ENCODE measurements at places on chromosomes 1 and 21.

GRCh38 chr1:165189011-165189410 is 167.5 kb downstream of the LMX1A start:
- DNase-seq: no peak

DNA sequence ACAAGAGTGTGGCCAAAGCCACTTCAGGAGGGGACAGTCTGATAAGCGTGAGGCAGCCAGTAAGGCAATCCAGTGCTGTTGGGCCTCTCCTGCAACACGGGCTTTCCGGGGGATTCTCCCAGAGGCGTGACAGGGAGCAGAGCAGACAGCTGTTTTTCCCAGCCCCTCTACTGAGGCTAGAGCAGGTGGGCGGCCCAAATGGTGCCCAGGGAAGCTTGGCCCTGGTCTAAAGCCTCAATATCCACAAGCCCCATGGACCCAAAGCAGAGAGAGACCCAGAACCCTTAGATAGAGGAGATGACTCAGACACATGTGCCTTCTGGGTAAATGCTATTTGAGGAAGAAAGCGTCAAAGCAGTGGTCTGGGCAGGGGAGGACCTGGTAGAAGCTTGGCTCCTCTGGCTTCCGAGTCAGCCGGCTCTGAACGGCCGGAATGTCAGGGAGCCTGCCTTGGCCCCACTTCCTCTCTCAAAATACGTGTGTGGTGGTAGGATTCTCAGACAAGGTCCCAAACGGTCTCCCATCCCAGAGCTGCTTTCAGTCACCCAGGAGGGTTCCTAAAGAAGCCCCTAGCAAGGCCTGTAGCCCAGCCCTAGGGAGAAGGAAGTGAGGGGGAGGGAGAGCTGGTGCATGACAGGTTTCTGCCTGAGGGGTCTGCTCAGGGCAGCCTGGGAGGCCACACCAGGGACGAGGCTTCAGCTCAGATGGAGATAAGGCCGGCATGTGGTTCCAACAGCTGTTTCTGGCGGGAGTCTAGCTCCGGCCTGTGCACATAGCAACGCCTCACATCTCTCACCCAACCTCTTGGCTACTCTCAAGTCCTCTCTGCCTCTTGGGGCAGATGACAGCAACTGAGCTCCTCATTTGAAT is 28.8 kb downstream of the PIK3C2B start:
- no peak for DNase-seq

DNA sequence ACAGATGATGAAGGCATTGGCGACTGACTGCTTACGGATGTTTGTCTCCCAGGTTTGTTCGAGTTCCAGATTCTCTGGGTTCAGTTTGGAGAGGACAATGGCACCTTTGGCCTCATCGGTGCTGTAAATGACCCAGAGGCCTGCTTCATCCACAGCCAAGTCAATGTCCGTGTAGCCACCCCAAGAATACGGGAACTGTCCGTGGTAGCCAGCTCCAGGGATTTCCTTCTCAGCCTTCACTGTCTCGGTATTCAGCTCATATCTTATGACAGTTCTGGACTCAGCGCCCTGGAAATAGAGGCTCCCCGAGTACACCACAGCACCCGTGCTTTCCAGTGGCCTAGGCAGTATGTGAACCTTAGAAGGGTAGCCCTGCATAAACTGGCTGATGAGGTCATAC is 14.1 kb downstream of the MYOCOS start:
- DNase-seq: no peak

DNA sequence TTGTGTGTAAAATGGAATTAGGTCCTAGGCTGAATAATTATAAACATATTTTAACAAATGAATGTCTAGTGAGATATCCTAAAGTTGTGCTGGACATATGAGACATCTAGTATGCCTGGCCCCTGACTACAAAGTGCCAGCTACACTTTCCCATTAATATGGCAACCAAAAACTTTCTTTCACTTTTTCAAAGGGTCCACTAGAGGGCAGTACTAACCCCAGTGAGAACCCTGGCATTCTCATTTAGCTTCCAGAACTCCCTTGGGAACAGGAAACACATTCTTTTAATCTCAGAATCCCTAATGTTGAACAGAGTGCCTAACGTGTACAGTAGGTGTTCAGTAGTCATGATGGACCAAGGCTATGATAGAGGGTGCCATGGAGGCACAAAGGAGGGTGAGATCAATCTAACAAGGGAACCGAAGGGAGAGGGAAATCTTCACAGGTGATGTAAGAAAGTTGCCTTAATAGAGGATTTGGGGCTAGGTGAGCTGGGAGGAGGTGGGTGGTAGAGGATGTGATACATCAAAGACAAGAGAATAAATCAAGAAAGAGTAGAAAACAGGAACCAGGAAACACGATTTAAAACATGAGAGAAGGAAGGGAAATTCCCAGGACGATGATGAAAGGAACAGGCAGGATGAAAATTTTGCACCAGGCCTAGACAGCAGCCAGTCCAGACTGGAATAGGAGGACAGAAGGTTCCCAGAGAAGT is 41.6 kb downstream of the NSL1 start:
- DNase-seq: no peak

DNA sequence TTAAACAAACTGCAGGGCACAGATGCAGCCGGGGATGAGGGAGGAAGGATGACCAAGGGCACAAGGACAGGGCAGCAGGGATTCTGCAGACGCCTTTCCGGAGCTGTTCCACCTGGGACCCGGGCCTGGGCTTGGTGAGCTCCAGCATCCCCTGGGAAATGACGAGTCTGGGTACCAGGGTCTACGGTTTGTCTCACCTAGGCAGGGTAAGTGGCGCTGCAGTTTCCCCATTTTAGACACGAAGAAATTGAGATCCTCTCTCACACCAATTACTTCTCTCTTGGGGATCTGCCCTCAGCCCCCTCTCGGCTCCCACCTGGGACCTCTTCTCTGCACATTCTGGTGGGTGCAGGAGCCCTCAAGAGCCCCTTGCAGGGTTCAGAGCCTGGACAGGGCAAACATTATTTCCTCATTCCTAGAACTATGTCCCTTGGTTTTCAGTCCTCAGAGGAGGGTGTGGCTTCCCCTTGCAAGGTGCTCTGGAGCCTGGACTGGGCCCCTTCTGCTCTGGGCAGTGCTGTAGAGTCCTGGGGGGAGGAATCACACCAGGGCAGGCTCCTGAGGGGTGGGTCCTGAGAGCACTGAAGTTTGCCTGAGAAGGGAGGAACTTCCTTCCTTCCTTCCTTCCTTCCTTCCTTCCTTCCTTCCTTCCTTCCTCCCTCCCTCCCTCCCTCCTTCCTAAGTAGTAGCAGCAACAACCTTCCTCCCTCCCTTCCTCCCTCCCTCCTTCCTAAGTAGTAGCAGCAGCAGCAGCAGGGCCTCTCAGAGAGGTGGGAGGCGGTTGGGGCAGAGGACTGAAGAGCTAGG is 16.0 kb downstream of the RAP1GAP start:
- no peak for DNase-seq

DNA sequence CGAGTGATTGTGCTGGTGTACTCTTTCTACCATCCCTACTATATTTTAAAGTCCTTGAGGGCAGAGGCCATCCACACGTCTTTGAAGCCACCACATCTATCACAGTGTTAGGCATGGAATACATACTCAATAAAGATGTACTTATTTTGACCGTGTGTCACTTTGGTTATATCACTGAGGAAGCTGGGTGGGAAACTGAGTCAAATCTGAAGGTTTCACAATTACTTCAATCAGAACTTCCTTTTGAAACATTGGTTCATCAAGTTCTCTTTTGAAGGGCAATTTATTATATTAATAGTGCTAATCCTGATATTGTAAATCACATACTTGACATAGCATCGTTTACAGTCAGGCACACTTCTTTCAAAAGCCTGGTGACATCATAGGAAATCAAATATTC is 53.3 kb upstream of the ATP1B1 start:
- DNase-seq: no peak

Data from stimulated activated CD8-positive, alpha-beta memory T cell treated with anti-CD3 and anti-CD28 coated beads, Interleukin-7, amount 100 ng/mL, for 48 hours (primary cell).